ENCODE measurements at places on chromosomes 16 and 17.

GRCh38 chr17:50607522-50608175 is 27.0 kb upstream of the ABCC3 start:
- DNase-seq = no peak

DNA sequence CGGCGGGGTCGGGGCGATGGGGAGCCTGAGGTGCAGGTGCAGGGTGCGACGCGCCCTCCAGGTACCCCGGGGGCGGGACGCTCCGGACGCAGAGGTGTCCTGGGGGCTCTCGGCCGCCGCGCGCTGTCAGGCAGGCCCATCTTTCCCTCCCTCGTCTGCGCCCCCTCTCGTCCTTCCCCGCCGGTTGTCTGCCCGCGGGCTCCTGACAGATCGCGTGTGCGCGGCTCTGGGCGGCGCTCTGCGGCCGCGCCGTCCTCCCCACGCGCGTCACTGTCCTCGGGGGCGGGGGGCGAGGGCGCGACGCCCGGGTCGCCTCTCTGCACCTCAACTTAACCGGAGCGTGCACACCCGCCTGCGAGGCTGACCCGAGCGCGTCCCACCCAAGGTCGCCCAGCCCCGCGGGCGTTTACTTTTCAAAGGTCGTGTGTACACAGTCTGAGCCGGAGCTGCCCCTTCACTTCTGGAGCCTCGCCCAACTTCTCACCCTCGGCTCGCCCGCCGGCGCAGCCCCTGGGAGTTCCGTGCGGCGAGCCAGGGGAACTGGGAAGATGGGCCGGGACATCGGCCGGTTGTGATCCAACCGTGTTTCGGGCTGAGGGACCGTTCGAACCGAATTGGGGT is 512 bp downstream of the AKAP1 start:
- peak; percentile 54 for DNase-seq

DNA sequence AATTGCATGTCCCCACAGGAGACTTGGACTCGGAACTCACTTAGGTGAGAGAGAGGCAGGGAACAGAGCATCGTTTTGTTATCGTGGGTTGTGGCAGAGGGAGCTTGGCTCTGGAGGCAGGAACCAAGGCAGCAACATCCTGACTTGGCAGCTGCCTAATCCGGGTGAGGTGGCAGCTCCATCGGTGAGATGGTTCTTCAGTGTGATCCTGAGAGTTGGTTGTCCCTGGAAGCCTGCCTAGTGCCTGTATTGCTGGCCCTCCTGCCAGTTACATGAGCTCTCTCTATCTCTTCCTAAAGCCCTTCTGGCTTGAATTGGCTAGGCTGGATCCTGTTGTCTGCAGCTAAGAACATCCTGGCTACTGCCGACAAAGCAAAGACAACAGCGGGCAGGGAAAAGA is 19.9 kb upstream of the SEC14L1 start:
- no peak for DNase-seq

DNA sequence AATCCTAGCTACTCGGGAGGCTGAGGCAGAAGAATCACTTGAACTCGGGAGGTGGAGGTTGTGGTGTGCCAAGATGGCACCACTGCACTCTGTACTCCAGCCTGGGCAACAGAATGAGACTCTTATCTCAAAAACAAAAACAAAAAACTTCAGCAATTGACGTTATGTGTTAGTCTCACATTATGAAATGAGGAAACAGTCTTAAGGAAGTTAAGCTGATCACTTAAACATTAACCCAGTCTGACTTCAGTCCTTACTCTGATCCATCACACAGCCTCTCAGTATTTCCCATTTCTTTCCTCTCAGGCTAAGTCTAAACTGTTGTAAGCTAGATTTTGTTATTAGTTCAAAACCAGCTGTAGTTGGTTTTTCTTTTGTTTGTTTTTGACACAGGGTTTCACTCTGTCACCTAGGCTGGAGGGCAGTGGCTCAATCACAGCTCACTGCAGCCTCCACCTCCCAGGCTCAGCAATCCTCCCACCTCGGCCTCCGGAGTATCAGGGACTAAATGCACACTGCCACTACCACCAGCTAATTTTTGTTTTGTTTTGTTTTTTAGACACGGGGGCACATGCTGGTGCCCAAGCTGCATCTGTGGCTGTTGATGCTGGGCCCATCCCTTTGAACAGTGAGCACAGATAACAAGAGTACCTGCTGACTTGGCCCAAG is 6.3 kb downstream of the JPT1 start:
- no peak for DNase-seq

DNA sequence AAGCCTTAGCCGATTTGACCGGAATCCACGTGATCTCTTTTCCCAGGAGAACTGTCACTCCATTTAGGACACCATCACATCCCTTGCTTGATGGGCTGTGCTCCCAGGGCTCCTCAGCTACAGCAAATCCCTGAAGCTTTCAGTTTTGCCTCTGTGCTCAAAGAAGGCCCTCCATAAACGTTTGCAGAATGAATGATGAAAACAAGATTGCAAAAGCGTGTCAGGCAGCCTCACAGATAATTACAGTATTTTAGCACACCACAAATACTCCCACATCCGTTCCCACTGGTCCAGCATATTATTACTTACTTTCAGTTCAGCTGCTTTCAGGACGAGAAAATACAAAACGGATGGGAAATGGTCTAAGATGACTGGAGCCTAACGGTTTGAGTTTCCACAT is 84.6 kb downstream of the USP31 start:
- no peak for DNase-seq

GRCh38 chr17:81463506-81463905 is 49.1 kb downstream of the ACTG1 start:
- no peak for DNase-seq

- DNase-seq = no peak
Measured at GRCh38 chr17:40419559-40420331, 2.0 kb upstream of the TOP2A start.

DNA sequence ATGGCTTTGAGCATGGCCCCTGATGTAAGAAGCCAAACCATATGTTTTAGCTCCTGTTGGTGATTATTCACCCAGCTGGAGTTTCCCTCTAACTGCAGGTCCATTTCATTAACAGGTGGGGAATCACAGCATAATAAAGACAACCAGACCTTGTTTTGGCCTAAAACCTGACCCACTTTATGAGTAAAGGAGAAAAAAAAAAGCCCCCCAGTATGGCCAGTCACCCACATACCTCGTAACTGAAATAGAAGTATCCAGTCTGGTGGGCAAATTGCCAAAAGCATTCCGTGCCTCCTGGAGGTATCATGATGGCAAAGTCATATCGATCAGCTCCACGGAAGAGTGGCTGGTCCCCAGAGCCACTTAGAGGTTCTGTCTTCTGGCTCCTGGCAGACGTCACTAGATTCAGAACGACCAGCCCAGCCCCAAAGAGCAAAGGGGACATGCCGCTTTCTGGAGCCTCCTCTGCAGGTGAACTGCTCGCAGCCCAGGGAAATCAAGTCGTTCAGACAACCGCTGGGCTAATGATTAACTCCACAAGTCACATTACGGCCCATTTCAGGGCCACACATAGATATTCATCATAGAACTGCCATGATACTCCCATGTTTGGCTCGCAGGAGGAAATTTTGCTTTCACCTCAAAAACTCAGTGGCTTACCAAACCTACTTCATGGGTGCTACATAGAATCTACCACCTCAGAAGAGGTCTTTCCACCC is at the start of gene TMED6:
Gene TMED6 (minus strand): TSS at position 478 of the 719 bp plus-strand sequence. CDS start 33 bp downstream, at position 445.
- no peak for DNase-seq

DNA sequence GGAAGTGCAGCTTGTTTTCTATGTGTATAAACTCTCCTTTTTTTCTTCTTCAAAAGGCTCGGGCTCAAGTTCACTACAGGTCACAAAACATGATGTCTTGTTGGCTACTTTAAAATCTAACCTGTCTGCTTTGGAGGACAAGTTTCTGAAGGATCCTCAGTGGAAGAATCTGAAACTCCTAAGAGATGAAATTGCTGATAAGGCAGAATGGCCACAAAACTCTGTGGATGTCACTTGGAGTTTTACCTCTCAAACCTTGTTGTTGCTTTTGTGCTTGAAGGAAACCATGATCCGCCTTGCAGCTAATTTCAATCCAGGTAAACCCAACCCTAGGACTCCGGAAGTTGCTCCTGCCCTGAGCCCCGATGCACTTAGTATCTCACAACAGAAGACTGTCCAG is 16.5 kb downstream of the TANGO6 start:
- DNase-seq = no peak

GRCh38 chr17:81334987-81335772 is 40.1 kb upstream of the SLC38A10 start:
- DNase-seq = no peak

DNA sequence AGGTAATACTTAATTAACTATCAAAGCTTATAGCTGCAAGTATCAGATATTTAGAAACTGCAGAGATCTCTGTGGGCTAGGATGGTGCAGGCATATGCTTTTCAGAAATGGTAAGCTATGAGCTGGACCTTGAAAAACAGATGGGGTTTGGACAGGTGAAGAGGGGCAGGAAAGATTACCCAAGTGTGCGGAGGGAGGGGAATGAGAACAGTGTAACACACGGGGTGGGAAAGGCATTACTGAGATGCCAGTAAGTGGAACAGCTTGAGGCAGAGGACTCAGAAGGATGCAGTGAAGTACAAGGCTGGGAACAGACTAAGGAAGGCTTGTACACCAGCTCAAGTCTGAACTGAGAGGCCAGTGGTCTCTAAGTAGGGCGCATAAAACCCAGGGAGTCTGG is 22.1 kb upstream of the EVPL start:
- no peak for DNase-seq

GRCh38 chr17:79955167-79955549 is 80.5 kb downstream of the TBC1D16 start:
- DNase-seq = no peak

GRCh38 chr16:22300427-22301071 is 3.3 kb downstream of the POLR3E start:
- DNase-seq = no peak

DNA sequence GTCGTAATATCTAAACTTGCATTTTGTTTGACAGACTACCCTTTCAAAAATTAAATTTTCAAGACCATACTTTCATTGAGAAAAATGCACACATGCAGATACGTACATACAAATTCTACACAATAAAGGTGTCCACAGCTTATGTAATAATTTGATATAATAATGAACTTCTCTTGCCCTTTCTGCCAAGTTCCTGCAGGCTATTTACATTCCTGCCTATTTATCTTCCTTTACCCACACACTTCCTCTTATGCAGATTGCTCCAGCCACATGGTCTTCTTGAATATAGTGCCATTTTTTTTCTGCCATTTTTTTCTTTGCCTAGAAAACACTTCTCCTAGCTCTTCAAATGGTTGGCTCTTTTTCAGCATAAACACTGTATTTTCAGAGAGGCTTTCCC is 826.9 kb upstream of the CDH8 start:
- DNase-seq = no peak

DNA sequence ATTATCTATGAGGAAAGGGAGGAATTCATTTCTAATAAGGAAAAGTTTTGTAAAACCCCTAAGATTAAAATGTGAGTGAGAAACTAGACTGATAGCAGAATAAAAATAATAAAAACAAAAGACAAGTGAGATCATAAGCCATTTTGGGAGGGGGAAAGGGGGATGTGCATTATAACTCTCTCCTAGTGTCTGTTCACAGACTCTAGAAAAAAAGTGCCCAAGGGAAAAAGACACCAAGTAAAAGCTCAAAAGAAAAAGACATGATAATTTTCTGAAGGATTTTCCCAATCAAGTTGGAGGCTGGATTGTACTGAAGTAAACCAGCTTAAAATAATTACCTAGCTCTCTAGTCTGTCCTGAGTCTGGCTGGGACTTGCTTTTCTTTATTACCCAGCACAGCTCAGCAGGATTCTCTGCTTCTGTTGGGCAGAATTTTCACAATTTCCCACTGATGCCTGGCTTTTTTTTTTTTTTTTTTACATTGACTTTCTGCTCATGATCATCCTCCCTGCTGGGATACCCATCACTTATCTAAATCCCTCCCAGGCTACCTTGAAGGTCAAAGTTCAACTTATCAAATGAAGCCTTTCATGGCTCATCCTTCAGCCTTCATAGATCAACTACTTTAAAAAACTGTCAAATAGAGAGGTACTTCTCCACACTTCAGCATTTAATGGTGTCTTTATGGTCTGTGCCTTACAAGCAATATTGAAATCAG is 124.2 kb upstream of the KCNJ16 start:
- no peak for DNase-seq

GRCh38 chr16:30662449-30662848 is 4.2 kb downstream of the FBRS start:
- DNase-seq = no peak

DNA sequence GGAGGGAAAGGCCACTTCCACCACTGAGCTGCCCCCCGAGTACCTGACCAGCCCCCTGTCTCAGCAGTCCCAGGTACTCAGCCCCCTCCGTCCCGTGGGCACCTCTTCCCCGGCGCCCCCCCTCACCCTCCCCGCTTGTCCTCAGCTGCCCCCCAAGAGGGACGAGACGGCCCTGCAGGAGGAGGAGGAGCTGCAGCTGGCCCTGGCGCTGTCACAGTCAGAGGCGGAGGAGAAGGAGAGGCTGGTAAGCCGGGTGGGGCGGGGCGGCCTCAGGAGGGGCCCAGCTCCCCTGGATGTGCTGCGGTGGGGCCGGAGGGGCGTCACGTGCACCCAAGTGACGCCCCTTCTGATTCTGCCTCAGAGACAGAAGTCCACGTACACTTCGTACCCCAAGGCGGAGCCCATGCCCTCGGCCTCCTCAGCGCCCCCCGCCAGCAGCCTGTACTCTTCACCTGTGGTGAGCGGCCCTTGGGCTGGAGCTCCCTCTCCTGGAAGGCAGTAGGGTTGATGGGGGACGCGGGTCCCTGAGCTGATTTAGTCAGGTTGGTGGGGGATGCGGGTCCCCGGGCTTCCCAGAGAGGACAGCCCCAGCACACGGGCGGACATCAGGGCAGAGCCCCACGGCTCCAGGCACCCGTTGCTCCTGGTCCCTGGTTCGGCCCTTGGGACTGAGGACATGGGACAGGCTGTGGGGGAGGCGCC is 9.5 kb upstream of the MRPL12 start:
- DNase-seq = no peak

- no peak for DNase-seq
Measured at GRCh38 chr17:68910251-68910705, 44.9 kb downstream of the ABCA8 start.

DNA sequence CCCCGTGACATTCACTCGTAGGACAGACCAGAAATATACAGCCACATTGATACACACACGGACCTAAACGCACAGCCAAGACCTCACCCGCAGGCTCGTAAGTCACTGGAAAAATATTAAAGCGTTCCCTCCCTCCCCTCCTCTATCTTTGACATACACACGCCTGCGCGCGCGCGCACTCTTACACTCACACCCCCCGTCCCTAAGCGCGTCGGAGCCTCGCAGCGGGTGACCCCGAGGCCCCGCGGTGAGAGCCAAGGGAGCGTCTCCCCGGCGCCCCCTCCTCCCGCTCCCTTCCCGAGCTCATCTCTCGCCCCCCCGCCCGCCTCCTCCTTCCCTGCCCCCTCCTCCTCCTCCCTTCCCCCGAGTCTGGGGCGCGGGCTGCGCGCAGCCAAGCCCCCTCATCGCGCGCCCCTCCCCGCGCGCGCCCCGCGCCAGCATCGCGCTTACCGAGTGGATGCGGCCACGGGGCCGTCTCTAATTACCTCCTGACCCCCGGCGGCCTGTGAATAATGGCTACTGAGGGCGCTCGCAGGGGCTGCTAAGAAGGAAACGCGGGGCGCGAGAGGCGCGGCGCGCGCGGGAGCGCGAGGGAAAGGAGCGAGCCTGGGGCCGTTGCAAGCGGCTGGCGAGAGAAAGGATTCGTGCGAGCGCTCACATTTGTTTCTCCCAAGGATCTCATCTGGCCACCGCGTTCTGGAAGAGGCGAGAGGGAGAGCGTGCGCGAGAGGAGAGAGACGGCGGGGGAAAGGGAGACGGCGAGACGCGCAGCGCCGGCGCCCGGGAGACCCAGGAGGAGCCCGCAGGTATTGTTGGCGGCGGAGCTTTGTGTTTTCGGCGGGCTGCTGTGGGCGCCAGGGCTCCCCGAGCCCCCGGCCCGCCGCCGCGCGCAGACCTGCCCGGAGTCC is 42.4 kb downstream of the RAI1 start:
- DNase-seq = no peak

- DNase-seq = no peak
Measured at GRCh38 chr16:12300945-12301500, 324.5 kb downstream of the SNX29 start.
